ENCODE measurements at places on chromosomes 3 and 15.

DNA sequence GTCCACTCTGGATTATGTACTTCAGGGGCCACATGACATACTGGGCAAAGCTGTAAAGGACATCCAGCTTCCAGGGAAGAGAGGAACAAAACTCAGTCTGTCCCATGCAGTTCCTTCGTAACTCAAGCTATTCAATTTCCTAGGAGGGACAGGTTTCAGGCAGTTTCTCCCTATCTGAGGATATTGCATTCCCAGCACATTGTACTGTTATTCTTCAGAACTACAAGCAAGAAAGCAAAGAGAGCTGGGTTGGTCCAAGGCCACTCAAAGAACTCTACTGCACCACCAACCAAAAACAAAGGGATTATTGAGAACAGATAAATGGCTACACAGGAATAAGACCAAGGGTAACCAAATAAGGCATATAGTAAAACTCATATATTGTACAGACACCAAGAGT lies 117.6 kb upstream of the ARL6 start:
- no peak for DNase-seq

GRCh38 chr3:43369404-43370292 lies 83.3 kb downstream of the SNRK start:
- no peak for DNase-seq

DNA sequence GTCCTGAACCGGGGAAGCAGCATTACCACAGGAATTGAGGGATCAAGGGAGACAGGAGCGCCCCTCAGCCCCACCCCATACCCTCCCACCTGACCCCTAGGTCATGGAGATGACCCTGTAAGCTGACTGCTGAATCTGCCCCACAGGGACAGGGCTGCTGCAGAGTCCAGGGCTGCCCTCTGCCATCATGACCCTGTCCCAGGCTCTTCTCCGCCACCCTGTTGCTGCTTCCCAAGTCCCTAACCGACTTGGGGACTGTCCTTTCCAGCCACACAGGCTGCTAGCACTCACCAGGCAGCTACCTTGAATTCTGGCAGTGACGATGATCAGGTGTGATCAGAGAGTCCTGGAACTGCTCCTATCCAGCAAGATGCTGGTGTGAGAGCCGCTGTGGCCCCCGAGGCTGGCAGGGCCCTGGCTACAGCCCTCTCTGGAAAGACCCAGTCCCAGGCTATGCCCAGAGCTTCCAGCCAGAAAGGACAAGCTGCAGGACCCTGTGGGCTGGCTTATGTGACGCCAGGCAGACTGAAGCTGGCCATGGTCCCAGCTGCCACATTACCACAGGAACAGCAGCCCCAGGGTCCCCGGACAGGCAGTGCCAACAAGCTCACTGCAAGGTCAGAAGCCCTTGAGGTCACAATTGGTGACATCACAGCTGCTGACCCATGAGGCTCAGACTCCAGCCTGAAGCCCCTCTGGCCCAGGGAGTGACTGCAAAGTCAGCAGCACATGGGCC lies at the start of gene C3orf22:
Gene C3orf22, minus strand, starts transcription at position 597 of the 736 bp plus-strand sequence. CDS start 5,542 bp downstream, outside the sequence.
- DNase-seq, result no peak

- no peak for DNase-seq
Observed at GRCh38 chr3:42264399-42265058, 1.5 kb downstream of the CCK start.

GRCh38 chr3:97917813-97918536 lies 54.3 kb downstream of the RIOX2 start:
- no peak for DNase-seq

- DNase-seq, result no peak
Observed at GRCh38 chr15:71252044-71252739, 136.9 kb downstream of the THSD4 start.

DNA sequence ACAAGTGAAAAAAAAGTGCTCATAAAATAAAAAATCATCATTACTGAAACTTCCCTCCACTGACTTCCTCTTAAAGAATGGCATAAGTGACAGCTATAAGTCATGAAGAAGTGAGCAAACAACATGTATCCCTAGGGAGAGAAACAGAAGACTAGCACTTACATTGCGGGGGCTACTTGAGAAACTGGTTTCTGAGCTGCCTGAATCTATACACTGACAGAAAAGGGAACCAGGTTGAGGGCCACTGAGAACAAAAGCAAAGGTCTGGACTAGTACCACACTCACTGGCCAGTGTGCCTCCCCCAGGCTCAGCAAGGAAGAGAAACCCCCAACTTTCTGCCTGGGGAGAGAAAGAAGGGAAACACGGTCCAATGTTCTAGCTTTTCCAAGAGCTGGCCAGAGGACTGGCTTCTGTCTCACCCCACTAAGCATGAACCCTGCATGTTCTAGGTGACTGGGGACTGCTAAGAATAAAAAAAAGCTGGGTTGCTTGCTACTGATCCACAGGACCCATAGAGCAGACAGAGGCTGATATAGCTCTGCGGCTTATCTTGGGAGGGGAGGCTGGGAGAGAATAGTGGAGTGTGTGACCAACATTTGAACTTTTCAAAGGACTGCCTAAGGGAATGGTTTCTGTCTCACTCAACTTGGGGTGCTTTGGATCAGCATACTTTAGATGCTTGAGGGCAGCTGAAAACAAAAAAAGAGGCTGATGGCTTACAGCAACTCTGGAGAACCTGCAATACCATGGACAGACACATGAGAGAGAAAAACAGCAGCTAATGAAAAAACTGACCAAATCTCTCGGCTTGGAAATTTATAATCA lies 8.1 kb downstream of the RAD18 start:
- DNase-seq, result no peak

GRCh38 chr3:100868096-100868495 lies 125.1 kb downstream of the ABI3BP start:
- no peak for DNase-seq

DNA sequence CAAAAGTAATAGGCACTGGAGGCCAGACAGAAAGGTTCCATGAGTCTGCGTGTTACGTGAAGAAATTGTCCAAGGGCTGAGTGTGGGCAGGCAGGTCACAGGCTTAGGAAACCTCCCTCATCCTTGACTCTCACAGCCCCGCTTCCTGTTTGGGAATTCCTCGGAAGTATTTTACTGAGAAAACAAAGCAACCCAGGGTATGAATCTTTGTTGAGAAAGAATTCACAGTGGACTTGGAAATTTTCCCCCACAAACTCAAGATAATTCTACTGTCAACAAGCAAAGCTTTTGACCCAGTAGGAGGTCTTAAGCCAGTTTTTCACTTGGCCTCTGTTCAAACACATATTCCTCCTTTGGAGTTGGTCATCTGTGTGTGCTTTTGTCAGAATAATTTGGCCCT lies 377.1 kb upstream of the TPM1 start:
- DNase-seq, result no peak

- DNase-seq, result no peak
Observed at GRCh38 chr3:124456506-124456905, 273.7 kb upstream of the UMPS start.

DNA sequence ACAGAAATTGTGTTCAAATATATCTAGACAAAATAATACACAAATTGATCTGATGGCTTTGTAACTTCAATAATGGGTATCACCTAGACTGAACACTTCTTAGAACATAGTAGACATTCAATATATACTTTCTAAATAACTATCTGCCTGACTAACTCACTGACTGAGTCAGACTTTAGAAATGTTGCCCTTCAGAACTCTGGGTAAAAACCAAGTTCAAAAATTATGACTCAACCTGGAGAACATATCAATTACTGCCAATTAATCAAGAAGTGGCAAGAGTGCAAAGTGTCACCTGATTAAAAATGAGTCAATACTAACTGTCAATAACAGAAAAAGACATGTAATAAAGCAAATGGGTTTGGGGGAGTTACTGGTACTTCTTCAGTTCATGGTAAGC lies 144.6 kb upstream of the TMCO5A start:
- DNase-seq, result no peak

DNA sequence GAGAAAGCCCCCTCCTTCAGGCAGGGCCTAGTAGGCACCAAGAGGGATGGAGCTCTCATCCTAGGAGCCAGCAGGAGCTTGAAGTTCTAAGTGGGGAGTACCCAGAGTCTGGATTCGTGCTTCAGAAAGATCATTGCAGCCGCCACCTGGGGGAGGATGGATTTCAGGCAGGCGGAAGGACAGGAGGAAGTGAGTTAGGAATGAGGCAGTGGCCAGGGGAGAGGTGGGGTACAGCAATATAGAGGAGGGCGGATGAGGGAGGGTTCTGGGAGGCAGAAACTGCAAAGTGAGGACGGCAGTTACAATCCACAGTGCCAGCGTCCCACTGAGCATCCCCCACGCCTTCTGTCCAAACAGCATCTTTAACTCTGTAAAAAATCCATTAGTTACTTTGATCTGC lies 65.2 kb upstream of the LINGO1 start:
- no peak for DNase-seq

- no peak for DNase-seq
Observed at GRCh38 chr3:139537361-139537760, 2.2 kb downstream of the RBP1 start.

DNA sequence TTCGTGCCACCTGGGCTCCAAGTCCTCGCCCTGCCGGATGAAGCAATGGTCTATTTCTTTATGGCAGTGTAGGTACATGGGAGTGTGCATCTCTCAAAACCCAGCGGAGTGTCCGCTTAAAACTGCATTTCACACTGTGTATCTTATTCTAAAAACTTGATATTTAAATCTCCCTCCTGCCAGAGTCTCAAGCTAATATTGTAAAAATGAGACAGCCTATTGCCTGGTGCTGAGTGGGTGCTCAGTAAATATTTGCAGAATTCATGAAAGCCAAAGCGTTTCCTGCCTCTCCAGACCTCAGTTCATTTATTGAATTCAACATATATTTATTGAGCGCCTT lies 330 bp upstream of the TBC1D2B start:
- no peak for DNase-seq

- DNase-seq, result no peak
Observed at GRCh38 chr15:37204692-37205091, 104.3 kb upstream of the MEIS2 start.

All from NCI-H1092 (cell line).